Stimulated activated CD8-positive, alpha-beta memory T cell treated with anti-CD3 and anti-CD28 coated beads, Interleukin-12 subunit alpha, Interleukin-12 subunit beta, amount 100 ng/mL, for 1 hour (primary cell): ENCODE measurements at places on chromosomes 4 and X.

DNA sequence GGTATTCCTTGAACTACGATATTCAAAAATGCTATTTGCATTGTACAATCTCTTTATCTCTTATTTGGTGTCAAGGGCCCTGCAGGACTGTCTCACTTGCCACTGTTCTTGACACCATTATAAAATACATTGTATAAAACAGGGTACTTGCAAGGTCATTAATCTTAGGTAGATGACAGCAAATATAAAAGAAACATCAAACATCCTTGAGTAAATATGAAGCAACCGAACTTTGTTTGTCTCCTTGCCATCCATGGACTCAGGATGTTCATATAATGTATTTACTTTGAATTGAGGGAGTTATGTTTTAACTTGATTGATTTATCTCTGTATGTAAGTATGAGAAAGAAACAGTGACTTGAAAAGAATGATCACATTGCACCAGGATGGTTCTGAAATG, 87.3 kb downstream of the UGT2B4 start:
- DNase-seq, result no peak

DNA sequence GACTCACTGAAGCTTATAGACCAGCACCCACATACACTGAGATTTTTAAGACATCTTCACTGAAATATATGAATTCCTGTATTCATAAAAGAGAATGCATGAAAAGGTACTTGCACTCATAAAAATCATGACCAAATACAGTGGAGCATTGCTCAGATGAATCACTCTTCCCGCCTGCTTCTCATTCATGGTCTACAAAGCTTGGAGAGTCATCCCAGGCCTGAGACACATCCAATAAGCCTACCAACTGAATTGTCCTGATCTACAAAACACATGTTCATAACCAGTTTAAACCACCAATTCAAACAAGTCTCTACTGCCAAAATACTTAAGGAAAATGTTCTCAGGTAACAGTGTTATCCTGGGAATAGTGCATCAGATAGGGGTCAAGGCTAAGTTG, 38.1 kb downstream of the PROM1 start:
- no peak for DNase-seq

GRCh38 chrX:125646195-125646594, 326.5 kb downstream of the TEX13C start:
- no peak for DNase-seq

GRCh38 chr4:138398322-138398721, 156.2 kb upstream of the SLC7A11 start:
- no peak for DNase-seq

DNA sequence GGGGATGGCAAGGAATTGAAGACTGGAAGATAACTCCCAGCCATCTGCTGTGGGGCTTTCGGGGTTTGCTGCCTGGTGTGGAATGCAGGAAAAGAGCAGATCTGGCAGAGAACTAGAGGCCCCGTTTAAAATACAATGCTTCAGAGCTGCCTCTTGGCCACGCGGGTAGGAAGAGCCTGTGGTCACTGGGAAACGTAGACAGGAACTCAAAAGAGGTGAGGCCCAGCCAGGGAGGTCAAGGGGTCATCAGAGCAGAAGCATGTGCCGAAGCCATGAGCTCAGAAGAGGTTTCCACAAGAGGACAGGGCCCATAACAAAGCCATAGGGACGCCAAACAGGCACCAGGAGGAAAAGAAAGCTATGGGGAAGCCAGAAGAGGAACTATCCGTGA, 14.5 kb upstream of the STS start:
- DNase-seq, result no peak

GRCh38 chrX:120761810-120762209, 113.9 kb downstream of the CT47B1 start:
- no peak for DNase-seq

DNA sequence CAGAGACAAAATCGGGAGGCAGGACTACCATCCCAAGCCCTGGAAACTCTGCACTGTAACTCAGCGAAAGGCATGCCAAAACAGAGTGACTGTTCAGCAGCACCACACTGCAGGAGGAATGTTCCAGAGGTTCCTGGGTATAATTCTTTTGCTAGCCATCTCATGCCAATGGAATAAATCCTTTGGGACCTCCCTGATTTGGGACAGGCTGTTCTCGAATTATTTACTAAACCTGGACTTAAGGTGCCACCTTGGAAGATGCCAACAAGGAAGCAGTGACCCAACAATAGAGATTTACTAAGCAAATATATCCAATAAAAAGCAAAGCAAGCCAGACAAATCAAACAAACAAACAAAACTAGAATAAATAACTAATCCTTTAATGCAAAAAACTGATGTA, 9.3 kb downstream of the AADAT start:
- no peak for DNase-seq

DNA sequence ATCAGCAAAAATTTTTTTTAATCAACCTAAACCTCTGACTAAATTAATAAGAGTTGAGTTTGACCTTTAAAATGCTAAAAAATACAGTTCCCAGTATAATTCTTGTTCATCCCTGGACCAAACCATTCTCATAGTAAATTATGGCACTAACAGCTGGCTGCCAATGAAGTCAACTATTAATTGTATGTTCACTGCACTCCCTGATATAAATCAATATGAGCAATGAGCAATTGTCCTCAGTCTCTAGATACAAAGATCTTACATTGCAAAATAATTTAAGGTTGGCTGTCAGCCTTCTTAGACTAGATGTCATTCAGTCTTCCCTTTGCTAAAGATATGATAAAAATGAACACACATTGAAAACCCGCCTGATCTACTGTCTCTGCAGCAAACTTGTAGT, 39.3 kb downstream of the NKX6-1 start:
- DNase-seq, result no peak

GRCh38 chr4:27721193-27721592, 860.6 kb downstream of the STIM2 start:
- no peak for DNase-seq

DNA sequence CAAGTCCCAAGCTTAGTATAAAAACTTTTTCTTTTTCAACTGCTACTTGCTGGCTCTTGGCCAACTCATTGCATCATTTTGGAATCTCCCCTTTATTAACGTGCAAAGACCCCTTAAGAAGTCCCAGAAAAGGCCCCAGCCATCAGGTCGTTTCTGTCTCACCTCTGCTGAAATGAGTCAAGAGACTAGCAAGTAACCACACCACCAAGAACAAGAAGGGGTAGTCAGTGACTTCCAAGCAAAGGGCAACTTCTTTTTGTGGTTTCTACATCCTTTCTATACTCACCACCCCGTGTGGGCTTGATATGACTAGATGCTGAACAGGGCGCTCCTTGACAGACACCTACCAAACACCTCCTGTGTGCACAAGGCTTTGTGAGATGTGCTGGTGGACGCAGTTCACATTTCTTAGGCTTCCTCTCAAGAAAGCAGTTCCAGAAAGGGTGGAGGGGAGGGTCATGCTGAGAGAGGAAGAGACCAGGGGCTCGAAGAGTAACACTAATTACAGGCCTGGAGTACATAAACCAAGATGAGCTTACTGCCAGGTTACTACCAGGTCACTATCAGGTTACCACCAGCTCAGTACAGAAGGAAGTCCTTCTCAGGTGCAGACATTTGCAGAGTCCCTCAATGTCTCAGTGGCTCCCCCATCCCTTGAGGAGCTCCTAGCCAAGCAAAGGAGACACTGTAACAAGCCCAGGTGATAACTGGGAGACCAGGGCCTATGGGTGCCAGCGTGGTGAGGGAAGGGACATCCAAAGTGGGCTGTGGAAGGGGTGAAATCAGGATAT, 19.3 kb downstream of the JAKMIP1 start:
- DNase-seq, result no peak

GRCh38 chrX:48663241-48663640, 20.4 kb upstream of the WAS start:
- DNase-seq, result no peak

DNA sequence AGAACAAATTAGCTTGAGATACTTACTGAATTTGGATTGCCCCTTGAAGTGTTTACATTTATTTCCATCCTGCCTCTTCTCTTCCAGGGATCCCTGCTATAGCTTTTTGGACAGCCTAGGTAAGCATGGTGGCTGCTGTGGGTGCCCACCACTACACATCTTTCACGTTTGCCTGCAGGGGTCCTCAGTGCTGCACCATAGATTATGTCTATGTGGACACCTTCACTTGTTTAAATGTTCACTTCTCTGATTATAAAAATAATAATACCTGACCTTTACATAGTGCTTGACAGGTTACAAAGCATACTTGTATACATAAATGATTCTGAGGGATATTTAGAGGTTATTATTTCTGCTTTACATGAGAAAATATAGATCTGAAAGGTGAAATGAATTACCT, 67.9 kb upstream of the SLC4A4 start:
- DNase-seq, result no peak

- no peak for DNase-seq
Observed at GRCh38 chr4:125322366-125322730, 7.6 kb downstream of the FAT4 start.

DNA sequence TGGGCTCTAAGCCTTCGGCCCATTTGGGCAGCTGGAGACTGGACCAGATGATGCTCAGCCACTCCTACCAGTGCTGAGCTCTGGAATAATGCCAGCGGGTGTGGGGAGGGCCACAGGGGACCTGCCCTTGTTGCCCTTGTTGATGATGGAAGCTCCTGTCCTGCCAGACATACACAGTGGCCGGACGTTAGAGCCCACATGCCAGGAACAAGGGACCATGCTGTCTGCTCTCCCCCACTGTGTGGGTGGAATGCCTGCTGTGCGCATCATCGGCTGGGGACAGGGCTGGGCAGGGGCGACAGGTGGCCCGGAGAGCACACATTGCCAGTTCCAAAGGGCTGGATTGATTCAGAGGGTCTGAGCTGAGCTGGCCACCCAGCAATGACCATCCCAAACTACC, 2.0 kb downstream of the ABLIM2 start:
- no peak for DNase-seq

- DNase-seq, result no peak
Observed at GRCh38 chr4:33063241-33063640, 2343.1 kb downstream of the PCDH7 start.

DNA sequence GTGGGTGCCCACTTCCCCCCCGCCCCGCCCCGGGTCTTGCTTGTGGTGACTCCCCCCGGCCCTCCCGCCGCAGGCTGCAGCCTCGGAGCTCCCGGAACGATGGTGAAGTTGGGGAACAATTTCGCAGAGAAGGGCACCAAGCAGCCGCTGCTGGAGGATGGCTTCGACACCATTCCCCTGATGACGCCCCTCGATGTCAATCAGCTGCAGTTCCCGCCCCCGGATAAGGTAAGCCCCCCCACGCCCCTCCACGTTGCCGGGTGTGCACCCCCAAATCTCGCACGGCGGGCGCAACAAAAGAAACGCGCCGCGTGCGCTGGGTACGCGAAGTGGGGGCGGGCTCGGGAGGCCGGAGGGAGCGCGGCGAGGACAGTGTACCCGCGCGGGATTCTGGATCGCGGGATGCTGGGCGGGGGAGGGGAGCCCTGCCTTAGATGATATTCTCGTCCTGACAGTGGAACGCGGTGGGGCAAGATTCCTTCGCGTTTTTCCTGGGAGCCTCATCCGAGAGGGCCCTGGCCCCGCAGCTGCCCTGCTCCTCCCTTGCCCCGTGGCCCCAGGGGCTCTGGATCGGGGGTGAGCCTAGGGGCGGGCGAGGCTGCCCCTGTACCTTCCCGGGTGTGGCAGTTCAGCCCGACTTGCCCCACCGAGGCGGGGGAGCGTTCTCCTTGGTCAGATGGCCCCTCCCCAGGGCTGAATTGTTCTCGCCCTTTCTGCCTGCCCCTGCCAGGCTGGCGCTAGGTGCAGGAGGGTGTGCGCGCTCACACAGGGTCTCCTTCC, 819 bp downstream of the NSG1 start:
- no peak for DNase-seq

- no peak for DNase-seq
Observed at GRCh38 chr4:36041340-36041739, 203.0 kb downstream of the ARAP2 start.

DNA sequence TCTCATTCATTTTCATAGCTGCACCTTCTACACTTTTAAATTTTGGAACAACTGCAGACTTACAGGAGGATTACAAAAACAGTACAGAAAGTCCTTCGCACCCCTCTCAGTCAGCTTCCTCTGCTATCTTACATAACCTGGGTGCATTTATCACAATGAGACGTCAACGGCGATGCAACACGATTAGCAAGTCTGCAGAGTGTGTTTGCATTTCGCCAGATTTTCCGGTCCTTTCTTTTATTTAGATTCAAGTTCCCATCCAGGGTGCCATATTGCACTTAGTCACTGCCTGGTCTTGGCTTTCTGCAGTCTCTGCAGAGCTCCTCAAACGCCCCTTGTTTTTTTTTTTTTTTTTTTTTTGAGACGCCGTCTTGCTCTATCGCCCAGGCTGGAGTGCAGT, 85.9 kb downstream of the ASMT start:
- DNase-seq, result no peak

DNA sequence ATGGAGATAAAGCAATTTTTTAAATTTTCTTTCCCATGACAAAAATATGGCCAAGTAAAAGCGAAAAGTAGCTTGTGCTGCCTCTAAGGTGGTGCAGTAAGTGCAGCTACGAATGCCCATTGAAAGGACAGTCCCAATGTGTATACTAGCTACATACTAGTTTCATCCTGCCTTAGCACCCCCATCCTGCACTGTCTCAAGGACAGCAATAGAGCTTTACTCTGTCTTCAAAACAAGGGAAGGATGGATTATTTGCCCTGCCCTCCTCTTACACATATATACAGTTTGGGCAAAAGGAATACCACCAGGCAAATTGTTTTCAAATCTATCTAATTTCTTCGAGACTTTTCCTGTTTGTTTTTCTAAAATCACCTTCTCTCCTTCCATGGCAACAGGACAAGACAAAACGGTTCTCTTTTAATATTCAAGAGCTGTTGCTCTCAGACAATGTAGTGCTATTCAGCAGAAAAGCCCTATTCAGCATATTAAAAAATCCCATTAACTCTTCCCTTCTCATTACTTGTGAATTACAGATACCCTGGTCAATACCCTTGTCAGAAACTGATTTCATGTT, 75.1 kb upstream of the SLC7A11 start:
- DNase-seq, result no peak

- no peak for DNase-seq
Observed at GRCh38 chr4:27662426-27662825, 801.8 kb downstream of the STIM2 start.

GRCh38 chr4:154478128-154478527, 13.5 kb downstream of the DCHS2 start:
- DNase-seq, result no peak

DNA sequence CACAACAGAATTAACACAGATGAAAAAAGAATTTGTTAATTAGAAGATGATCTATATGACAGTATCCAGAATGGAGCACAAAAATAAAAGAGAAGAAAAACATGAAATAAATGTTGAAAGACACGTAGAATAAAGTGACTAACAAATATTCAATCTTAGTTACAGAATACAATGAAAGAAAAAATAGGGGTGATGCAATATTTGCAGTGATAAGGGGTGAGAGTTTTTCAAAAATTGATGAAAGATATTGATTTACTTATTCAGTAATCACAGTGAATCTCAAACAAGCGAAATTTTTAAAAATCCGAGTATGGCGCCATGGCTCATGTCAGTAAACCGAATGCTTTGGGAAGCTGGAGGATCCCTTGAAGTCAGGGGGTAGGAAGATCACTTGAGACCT, 20.2 kb upstream of the RAB28 start:
- DNase-seq, result no peak

GRCh38 chrX:38038501-38038900, 32.1 kb downstream of the SYTL5 start:
- DNase-seq, result no peak

- DNase-seq, result no peak
Observed at GRCh38 chrX:34810916-34811315, 131.7 kb upstream of the FAM47B start.
